ENCODE measurements at places on chromosomes 5 and 9.

DNA sequence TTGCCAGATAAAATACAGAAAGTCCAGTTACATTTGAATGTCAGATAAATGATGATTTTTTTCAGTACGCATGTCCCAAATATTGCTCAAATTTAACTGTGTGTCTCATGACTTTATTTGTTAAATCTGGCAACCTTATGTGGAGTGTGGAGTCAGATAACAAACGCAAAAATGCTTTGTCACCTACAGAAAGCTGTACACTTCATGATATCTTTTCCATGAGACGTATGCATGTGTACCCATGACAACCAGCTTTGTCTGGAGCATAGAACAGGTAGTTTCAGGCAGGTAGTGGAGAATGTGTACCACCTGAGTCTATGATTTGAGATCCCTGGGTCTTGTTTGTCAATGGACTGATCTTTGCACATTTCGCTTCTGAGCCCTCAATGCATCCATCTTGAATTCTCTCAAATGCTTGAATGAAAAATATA, 105.5 kb upstream of the CPEB4 start:
- no peak for DNase-seq

- DNase-seq, result no peak
Measured at GRCh38 chr9:35932735-35933134, 23.4 kb downstream of the SPAAR start.

GRCh38 chr5:82802954-82803353, 274.2 kb downstream of the TMEM167A start:
- no peak for DNase-seq

DNA sequence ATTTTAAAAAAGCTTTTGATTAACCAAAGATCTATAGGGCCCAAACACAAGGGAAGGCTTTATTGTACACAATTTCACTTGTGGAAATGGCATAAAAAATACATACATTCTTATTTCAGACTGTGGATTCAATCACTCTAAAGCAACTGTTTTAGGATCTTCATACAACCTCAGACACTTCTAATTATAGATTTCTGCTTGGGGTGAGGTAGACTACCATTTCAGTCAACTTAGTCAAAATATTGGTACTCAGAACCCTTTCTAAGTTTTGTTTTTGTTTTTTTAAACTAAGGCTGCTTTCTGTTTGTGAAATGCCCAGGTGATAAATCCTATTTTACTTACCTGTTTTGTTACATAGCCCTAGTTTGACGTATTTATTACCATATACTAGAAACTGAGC, 284.5 kb upstream of the RASA1 start:
- DNase-seq, result no peak

DNA sequence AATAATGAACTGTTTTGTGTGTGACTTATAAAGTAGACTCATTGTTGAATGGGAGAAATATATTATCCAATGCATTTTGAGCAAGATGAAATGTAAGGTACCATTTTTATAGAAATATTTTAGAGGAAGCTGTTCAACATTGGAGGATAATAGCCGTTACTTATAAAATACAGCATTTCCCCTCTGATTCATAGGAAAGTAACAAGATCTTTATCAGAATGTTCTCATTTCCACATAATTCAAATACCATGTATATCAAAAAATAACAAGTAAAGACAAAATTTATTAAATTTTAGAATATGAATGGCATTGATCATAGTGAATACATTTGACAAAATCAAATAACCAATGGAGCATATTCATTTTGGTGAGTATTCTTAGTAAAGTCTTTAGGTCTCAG, 346.7 kb upstream of the PTGER4 start:
- DNase-seq, result no peak

- no peak for DNase-seq
Measured at GRCh38 chr5:160547061-160547460, 125.4 kb downstream of the PTTG1 start.

All from islet precursor cell (in vitro differentiated cells).